NCI-H510A treated with DMSO at 0.1 percent for 48 hours (cell line): ENCODE measurements at places on chromosomes 5 and 9.

- no peak for DNase-seq
Measured at GRCh38 chr9:127093319-127094020, 29.0 kb downstream of the ANGPTL2 start.

GRCh38 chr9:89940625-89941024 is 335.8 kb downstream of the GADD45G start:
- no peak for DNase-seq

- no peak for DNase-seq
Measured at GRCh38 chr9:99015890-99016289, 72.2 kb downstream of the COL15A1 start.

GRCh38 chr9:111294691-111295451 is 35.2 kb downstream of the OR2K2 start:
- no peak for DNase-seq
